Progenitor cell of endocrine pancreas (in vitro differentiated cells): ENCODE measurements at places on chromosomes 6 and 20. TPM values are rescaled to one million over a fixed set of nuclear protein-coding genes. Genes with fewer than 3 reads are reported as not detected.

The F13A1 gene
- total RNA-seq = 0.24 and 0.31 TPM in 2 replicates

- DNase-seq = no peak
These were observed 166.6 kb downstream of the PDSS2 start for GRCh38 chr6:107292715-107293271.

The PGC gene
- total RNA-seq = not detected in 2 replicates

- no peak for DNase-seq
These were observed 309.8 kb downstream of the HIVEP2 start for GRCh38 chr6:142635130-142635529.

DNA sequence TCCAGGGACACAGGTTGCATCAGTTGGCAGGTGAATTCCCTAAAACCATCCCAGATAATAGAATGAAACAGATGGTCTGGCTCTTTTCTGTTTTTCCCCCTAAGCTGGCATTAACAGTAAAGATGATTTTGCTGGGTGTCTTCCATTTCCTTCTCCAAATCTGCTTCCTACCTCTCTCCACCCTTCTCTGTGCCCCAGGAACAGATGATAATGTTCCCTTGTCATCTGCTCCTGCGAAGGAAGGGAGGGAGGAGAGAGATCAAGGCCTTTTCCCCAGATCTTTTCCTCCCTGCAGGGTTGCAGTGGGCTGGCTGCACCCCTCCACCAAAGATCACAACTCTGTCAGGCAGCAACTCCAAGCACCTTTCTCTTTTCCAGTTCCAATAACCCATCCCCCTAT lies 156.5 kb upstream of the PRDM1 start:
- DNase-seq = no peak

The TFAP2D gene
- not detected in 2 replicates for total RNA-seq

GRCh38 chr20:44358776-44359175 lies 3.3 kb downstream of the HNF4A start:
- DNase-seq = no peak

- DNase-seq = no peak
These were observed 13.1 kb upstream of the TCP11 start for GRCh38 chr6:35154262-35154661.

GRCh38 chr20:17622851-17623508 lies 53.1 kb downstream of the DSTN start:
- DNase-seq = no peak

DNA sequence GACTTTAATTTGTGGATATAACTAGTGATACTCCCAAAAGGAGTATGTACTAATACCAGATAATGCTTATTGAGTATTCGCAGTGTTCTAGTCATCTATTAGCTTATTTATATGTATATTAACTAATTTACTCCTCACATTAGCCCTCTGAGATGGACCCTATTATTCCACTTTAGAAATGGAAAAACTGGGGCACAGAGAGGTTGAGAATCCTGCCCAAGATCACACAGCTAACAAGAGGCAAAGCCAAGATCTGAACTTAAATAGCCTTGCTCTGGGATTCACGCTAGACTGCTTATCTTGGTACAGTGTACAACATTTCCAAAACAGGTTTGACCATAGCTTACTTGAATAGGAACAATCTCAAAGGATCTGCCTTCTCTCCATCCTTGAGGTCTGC lies 8.5 kb upstream of the SPO11 start:
- no peak for DNase-seq

GRCh38 chr6:113403966-113404595 lies 453.1 kb upstream of the MARCKS start:
- no peak for DNase-seq

DNA sequence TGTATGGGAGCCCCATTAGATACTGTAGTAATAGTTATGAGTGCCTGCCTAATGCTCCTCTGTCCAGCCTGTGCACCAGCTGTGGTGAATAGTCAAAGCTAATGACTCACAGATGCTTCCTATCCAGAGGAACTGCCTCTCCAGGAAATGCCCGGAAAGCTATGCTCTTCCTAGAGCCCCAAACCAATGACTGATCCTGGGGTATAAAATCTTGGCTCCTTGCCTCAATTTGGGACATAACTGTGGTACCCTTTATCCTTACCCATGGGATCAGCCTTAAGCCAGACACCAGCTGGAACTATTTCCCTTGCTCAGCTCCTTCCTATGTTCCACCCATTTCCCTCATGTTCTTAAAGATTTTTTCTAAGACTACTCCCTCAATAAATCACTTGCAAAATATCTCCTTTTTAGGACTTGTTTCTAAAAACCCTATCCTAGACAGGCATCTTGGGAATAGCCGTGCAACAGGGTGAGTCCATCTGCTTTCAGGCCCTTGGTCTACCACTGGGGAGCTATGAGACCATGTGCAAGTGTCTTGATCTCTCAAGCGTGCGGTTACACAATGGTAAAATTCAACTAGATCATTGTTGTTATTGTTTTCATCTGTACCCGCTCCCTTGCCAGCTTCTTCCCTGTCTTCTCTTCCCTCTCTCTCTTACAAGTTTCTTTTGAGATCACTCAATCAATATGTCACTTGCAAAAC lies 283.7 kb downstream of the BTBD3 start:
- DNase-seq = no peak

- peak; percentile 100 for DNase-seq
These were observed 558 bp downstream of the XKR7 start for GRCh38 chr20:31968291-31969126.

DNA sequence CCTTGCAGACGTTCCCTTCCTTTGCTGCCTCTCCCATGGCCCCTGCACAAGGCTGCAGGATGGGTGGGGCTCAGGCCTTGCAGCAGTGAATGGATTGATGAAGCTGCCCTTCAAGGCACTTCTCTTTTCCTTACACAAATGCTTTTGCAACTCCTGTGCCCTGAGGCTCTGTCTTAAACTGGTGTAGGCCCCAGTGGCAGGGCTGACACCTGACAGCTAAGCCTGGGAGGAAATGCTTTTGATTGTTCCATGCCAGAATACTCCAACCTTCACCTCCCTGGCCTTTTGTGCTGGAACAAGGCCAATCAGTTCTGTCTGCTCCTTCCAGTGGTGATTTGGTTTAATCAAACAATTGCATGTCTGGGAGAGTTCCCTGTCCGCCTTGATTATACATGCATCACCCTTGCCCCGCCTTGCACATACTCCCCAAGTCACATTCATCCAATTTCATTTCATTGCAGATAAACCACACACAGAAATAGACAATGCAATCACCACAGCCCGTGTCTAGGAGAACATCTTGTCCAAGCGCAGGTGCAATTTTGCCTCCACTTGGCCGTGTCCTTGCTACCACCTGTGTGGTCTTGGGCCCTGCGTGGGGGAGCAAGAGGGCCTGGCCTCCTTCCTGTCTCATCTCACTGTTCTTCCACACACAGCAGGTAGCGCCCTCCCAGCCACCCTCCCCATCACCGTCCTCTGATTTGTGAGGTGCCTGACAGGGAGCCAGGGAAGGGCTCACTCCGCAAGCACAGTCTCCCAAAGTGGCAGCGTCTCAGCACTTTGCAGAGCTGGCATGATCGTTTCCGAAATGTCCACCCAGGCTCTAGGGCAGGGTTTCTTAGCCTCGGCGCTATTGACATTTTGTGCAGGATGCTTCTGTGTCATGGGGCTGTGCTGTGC lies 120.4 kb downstream of the CDH26 start:
- no peak for DNase-seq

The TSHZ2 gene
- total RNA-seq = 22.9 and 24.1 TPM in 2 replicates

The SGK2 gene
- total RNA-seq = 8.7 and 8.9 TPM in 2 replicates

The FAM210B gene
- 60.3 and 67.2 TPM in 2 replicates for total RNA-seq

GRCh38 chr6:99114769-99115406 lies 167.1 kb upstream of the FBXL4 start:
- no peak for DNase-seq

DNA sequence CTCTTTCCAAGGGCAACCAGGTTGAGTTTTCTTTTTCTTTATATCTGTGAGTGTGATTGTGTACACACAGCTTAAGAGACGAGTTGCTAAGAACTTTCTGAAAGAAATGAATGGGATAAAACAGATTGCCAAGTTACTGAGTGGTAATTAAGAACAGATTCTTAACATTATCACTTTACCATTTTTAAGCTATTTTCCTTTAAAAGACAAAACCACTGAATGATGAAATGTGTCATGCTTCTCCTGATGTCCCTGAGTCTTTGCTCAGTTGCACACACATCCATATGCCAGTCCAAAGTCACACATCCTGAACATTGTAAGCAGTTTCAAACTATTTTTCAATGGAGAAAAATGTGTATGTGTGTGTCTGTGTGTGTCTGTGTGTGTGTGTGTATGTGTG lies 5.5 kb upstream of the DAAM2 start:
- DNase-seq = no peak

GRCh38 chr20:16069389-16070010 lies 503.7 kb downstream of the KIF16B start:
- DNase-seq = no peak

GRCh38 chr6:7646394-7646793 lies 56.4 kb downstream of the SNRNP48 start:
- DNase-seq = no peak

DNA sequence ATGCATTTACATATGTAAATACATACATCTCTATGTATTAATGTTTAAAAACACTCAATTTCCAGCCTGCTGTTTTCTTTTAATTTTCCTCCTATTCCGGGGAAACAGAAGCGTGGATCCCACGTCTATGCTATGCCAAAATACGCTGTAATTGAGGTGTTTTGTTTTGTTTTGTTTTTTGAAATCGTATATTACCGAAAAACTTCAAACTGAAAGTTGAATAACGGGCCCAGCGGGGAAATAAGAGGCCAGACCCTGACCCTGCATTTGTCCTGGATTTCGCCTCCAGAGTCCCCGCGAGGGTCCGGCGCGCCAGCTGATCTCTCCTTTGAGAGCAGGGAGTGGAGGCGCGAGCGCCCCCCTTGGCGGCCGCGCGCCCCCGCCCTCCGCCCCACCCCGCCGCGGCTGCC lies 355 bp upstream of the BMP2 start:
- no peak for DNase-seq

The LGSN gene
- 0.18 TPM in 1 of 2 replicates, not detected in the other for total RNA-seq

The DNAH8 gene
- 0.12 and 0.13 TPM in 2 replicates for total RNA-seq

GRCh38 chr6:42711930-42712329 lies 10.5 kb downstream of the PRPH2 start:
- DNase-seq = no peak

DNA sequence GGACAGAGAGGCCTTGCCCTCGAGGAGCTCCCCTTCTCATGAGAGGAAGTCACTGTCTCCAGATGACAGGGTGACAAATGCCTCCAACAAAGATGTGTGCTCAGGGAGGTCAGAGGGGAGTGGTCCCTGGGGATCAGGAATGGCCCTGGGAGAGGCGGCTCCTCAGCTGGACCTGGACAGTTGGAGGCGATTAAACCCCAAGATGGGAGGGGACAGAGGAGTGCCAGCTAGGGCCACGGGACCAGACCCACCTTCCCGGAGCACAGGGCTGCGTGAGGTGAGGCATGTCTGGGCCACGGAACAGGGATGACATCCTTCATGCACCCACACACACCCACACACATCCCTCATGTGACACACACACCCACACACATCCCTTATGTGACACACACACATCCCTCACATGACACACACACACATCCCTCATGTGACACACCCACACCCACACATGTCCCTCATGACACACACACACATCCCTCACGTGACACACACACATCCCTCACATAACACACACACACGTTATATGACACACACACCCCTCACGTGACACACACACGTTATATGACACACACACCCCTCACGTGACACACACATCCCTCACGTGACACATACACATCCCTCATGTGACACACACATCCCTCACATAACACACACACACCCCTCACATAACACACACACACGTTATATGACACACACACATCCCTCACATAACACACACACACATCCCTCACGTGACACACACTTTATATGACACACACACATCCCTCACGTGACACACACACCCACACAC lies 57.4 kb upstream of the SLCO4A1 start:
- no peak for DNase-seq

DNA sequence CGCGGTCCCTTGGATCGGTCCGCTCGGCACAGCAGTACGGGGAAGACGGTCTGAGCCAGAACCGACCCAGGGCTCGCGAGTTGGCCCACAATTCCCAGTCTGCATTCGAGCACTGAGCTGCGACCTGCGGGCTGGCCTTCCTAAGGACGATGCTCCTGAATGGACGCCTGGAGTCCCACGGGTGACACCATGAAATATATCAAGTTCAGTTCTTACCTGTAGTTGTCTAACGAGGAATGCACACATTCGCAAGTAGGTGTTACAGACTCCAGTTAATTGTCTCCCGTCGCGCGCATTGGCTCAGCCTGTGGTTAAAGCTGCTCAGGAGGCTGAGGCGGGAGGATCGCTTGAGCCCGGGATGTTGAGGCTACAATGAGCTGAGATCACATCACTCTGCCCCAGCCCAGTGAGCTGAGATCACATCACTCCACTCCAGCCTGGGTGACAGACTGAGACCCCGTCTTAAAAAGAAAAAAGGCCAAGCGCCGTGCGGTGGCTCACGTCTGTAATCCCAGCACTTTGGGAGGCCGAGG lies 802 bp downstream of the PEX7 start:
- DNase-seq = no peak

GRCh38 chr6:31827286-31828079 lies at the start of gene HSPA1B:
TSS of gene HSPA1B (plus strand) at chr6:31827738. CDS start at chr6:31827951, 213 bp downstream.
- peak; percentile 94 for DNase-seq

The GPRC6A gene
- 0.11 TPM in 1 of 2 replicates, not detected in the other for total RNA-seq

- DNase-seq = no peak
These were observed 49.1 kb downstream of the DACT2 start for GRCh38 chr6:168270274-168271172.

DNA sequence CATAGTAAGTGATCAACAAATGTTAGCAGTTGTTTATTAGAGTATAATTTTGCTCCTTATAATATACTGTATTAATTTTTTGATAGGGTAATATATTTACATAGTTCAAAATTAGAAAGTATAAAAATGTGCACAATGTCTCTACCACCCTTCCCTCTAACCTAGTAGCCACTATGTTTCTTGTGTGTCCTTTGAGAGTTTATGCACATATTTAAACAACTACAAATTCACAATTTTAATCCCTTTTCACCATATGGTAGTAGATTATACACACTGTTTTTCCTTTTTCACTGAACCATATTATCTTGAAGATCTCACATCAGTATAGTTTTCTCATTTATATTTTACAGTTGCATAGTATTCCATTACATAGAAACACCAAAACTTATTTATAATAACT lies 194.9 kb downstream of the ASCC3 start:
- DNase-seq = no peak

The CHMP4B gene
- 136 and 137 TPM in 2 replicates for total RNA-seq

DNA sequence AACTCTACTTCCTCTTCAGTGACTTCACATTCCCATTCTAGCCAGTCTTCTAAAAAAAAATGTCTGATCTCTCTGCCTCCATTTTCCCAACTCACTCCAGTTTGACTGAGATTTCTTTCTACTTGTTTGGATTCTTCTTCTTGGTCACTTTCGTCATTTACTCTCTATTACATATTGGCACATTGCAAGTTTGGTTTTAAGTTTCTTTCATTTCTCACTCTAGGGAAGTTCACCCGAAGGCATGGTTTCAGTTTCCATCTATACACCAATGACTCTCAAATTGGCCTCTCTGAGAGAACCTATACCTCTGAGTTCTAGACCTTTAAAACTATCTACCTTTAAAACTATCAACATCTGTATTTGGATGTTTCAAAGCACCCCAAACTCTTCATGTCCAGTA lies 51.3 kb downstream of the CD109 start:
- DNase-seq = no peak
